ENCODE measurements at places on chromosomes 5 and 9. TPM values are rescaled to one million over a fixed set of nuclear protein-coding genes. Genes with fewer than 3 reads are reported as not detected.

Gene SHOC1
- total RNA-seq = not detected

Gene CER1
- total RNA-seq = 2.8 TPM

Gene LCN15
- not detected for total RNA-seq

Gene SGCD
- total RNA-seq = 2.9 TPM

Gene PTPRD
- total RNA-seq = 84.0 TPM

Gene CDH6
- total RNA-seq = 90.1 TPM

Gene PCDHGA10
- 34.0 TPM for total RNA-seq
